ENCODE measurements at places on chromosomes 7 and 10. TPM values are rescaled to one million over a fixed set of nuclear protein-coding genes. Genes with fewer than 3 reads are reported as not detected.
A peak's percentile ranks its signal among the peaks of the same experiment; 100 is the strongest.

- no peak for DNase-seq
- no peak overlapping the region for H3K4me3 ChIP-seq
- H3K36me3 ChIP-seq = no peaks in the 10 kb centered on the region
Observed at GRCh38 chr7:120334475-120334874, 61.5 kb downstream of the KCND2 start.

- H3K27me3 ChIP-seq = no peaks in the 10 kb centered on the region
- H3K4me1 ChIP-seq = no peaks in the 10 kb centered on the region
- no peak overlapping the region for H3K27ac ChIP-seq
- H3K4me3 ChIP-seq = no peak overlapping the region
- no peak for DNase-seq
Observed at GRCh38 chr10:122587098-122587760, 26.7 kb downstream of the DMBT1 start.

- peaks cover 48% of the 10 kb centered on the region for H3K4me1 ChIP-seq
- H3K4me3 ChIP-seq = peak overlapping the region; percentile 58
- no peaks in the 10 kb centered on the region for H3K27me3 ChIP-seq
Observed at GRCh38 chr7:151515276-151515565, 4.5 kb downstream of the RHEB start.

GRCh38 chr10:98361131-98362025, 53.6 kb downstream of the PYROXD2 start:
- H3K27me3 ChIP-seq = no peaks in the 10 kb centered on the region
- H3K27ac ChIP-seq = peak overlapping the region; percentile 10
- H3K4me1 ChIP-seq = peaks cover 27% of the 10 kb centered on the region
- peak; percentile 40 for DNase-seq
- H3K36me3 ChIP-seq = no peaks in the 10 kb centered on the region
- H3K4me3 ChIP-seq = peak overlapping the region; percentile 35

- H3K36me3 ChIP-seq = peaks cover 3% of the 10 kb centered on the region
- no peak overlapping the region for H3K27ac ChIP-seq
- no peaks in the 10 kb centered on the region for H3K27me3 ChIP-seq
- H3K4me3 ChIP-seq = no peak overlapping the region
- DNase-seq = no peak
Observed at GRCh38 chr10:103894441-103894864, 23.5 kb downstream of the STN1 start.

DNA sequence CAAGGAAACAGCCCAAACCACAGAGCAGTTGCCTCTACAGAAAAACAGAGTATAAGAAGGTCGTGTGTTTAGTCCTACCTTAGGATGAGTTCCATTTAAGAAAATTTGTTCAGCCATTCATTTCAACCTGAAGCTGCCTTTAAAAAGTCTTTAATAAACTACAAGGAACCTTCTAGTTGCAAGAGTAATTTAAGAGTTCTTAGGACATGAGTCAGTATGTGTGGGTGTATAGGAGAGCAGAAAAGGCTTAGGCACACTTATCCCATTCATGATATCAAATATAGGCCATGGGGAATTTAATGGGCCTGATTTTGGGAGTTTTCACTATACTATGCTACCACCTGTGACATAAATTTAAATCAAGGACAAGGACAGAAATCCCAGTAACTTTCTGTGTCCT, 496.8 kb downstream of the TFEC start:
- H3K4me1 ChIP-seq = no peaks in the 10 kb centered on the region
- no peak overlapping the region for H3K4me3 ChIP-seq
- no peak for DNase-seq
- no peaks in the 10 kb centered on the region for H3K36me3 ChIP-seq
- H3K27ac ChIP-seq = no peak overlapping the region

DNA sequence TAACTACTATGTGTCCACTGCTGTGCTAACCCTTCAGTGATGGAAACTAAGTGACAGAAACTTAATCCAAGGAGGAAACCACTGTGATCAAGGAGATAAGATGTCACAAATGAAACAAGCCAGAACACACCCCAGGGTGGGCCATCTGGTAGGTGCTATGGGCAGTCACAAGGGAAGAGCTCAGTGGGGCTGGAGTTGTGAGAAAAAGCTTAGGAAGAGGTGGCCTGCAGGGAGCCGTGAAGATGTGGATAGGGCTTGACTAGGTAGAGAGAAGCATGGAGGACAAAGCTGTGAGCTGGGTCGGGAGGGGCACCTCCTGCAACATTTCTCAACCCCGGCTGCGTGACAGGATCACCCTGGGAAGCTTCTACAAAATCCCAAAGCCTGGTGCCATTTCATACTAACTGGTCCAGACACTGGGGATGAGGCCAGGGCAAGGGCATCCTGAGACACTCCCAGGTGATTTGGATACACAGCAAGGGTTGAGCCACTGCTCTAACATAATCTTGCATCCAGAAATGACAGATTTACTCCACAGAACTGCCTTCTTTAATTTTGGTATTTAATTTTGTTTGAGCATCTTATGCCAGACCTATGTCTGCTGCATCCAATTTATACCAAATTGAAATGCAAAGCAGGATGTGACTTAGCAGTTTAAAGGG, 69.3 kb downstream of the OSBPL3 start:
- H3K4me1 ChIP-seq = no peaks in the 10 kb centered on the region
- H3K27ac ChIP-seq = no peak overlapping the region
- H3K4me3 ChIP-seq = no peak overlapping the region
- H3K27me3 ChIP-seq = no peaks in the 10 kb centered on the region

The GPC2 gene
- 106 TPM for total RNA-seq

The CLDN4 gene
- total RNA-seq = 0.47 TPM

The CCM2 gene
- 39.0 TPM for total RNA-seq

The PPIA gene
- 2,244 TPM for total RNA-seq

The CAV1 gene
- 3.7 TPM for total RNA-seq

The AGBL3 gene
- total RNA-seq = 5.5 TPM

The FAM131B gene
- total RNA-seq = 15.0 TPM

The OR9A2 gene
- not detected for total RNA-seq

The SMO gene
- 104 TPM for total RNA-seq

Measured in neural crest cell (in vitro differentiated cells).